GM23338 (cell line): ENCODE measurements at places on chromosomes 11 and 22. TPM values are rescaled to one million over a fixed set of nuclear protein-coding genes. Genes with fewer than 3 reads are reported as not detected.

The CSNK2A3 gene
- 4.1 and 4.8 TPM in 2 replicates for total RNA-seq

The SCN2B gene
- 0.03 and 0.04 TPM in 2 replicates for total RNA-seq

The AASDHPPT gene
- 57.4 and 62.3 TPM in 2 replicates for total RNA-seq

GRCh38 chr11:3860375-3860774, 4.9 kb downstream of the STIM1 start:
- H3K27ac ChIP-seq, result no peak overlapping the region
- no peak overlapping the region for H3K4me3 ChIP-seq
- H3K4me1 ChIP-seq, result peaks cover 37% of the 10 kb centered on the region
- DNase-seq, result no peak
- no peaks in the 10 kb centered on the region for H3K36me3 ChIP-seq

GRCh38 chr11:131884461-131885073, 514.2 kb downstream of the NTM start:
- peaks cover 22% of the 10 kb centered on the region for H3K4me1 ChIP-seq
- no peak overlapping the region for H3K4me3 ChIP-seq
- DNase-seq, result no peak
- H3K36me3 ChIP-seq, result no peaks in the 10 kb centered on the region

GRCh38 chr22:36940676-36941075, 27.2 kb downstream of the CSF2RB start:
- H3K4me3 ChIP-seq, result no peak overlapping the region
- peak; percentile 44 for DNase-seq
- no peaks in the 10 kb centered on the region for H3K36me3 ChIP-seq
- no peaks in the 10 kb centered on the region; the same call in 1 of the 2 replicates for H3K4me1 ChIP-seq

DNA sequence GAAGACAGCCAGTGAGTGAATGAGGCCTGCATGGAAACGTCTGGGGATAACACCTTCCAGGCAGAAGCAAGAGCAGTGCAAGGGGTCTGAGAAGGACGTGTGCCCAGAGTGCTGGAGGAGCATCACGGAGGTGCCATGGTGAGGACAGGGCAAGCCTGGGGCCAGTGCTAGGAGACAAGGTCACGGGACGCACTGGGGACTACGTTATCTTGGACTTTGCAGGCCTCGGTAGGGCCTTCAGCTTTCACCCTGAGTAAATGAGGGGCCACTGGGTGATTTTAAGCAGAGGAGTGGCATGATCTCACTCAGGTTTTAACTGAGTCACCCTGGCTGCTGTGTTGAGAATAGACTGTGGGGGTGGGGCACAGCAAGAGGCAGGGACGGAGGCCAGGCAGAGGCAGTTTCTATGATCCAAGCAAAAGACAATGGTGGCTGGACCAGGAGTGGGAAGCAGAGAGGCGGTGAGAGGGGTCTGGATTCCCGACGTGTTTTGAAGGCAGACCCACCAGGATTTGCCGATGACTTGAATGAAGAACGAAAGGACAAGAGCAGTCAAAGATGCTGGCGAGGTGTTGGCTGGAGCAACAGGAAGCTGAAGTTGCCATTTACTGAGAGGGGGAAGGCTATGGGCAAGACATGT, 102.7 kb upstream of the PARVA start:
- no peak overlapping the region for H3K27ac ChIP-seq
- no peaks in the 10 kb centered on the region for H3K36me3 ChIP-seq
- no peak overlapping the region for H3K4me3 ChIP-seq
- DNase-seq, result no peak

GRCh38 chr11:27427183-27427980, 45.2 kb downstream of the LGR4 start:
- no peak overlapping the region for H3K4me3 ChIP-seq
- 0 out of 2 replicates have a peak, but pooled peaks cover 3% of the 10 kb centered on the region for H3K36me3 ChIP-seq
- peak; percentile 42 for DNase-seq
- H3K4me1 ChIP-seq, result peaks cover 70% of the 10 kb centered on the region
- peak overlapping the region; percentile 9 for H3K27ac ChIP-seq
- no peaks in the 10 kb centered on the region for H3K27me3 ChIP-seq

DNA sequence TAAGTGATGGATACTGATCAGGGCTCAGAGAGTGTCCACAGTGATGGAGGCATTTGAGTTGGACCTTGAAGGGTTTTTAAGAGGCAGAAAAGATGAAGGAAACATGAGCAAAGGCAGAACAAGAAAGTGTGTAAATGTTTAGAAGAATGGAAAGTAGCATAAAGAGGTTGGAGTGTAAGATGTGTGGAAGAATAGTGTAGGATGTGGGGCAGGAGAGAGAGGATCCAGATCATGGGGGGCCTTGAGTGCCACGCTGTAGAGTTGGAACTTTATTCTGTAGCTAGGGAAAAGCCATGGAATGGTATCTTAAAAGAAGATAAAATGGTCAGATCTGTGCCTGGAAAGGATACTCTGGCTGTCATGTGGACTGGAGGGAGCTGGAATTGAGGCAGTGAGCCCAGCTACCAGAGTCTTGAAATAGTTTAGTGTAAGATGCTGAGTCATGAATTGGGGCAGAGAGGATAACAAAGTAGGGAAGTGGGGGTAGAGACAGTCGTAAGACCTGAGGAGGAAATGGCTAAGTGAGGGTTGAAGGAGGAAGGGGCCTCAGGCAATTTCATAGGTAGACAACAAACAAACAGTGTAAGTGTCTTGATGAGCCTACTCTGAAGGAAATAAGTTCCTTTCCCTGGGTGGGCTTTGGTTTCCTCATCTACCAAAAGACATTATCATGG, 6.7 kb downstream of the KCNE3 start:
- H3K4me3 ChIP-seq, result no peak overlapping the region
- H3K27me3 ChIP-seq, result no peaks in the 10 kb centered on the region
- no peaks in the 10 kb centered on the region for H3K36me3 ChIP-seq
